ENCODE measurements at places on chromosomes 12 and 14.

DNA sequence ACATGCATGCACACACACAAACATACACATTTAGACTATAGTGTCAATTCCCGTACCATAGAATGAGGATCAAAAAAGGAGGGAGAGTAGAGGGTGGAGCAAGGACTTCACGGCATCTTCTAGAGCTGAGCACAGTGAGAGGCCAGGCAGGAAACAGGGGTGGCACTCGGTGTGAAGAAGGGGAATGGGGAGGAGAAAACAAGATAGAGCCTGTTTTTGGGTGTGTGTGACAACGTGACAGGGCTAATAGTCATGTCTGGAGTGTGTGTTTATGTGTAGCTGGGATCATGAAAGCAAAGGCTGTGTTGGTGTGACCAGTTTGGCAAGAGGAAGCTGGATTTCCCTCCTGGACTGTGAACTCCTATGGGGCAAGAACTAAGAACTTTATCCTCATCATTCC lies 9.9 kb upstream of the ACVR1B start:
- no peak for DNase-seq

GRCh38 chr14:56100556-56100955 lies 17.7 kb upstream of the PELI2 start:
- no peak for DNase-seq

DNA sequence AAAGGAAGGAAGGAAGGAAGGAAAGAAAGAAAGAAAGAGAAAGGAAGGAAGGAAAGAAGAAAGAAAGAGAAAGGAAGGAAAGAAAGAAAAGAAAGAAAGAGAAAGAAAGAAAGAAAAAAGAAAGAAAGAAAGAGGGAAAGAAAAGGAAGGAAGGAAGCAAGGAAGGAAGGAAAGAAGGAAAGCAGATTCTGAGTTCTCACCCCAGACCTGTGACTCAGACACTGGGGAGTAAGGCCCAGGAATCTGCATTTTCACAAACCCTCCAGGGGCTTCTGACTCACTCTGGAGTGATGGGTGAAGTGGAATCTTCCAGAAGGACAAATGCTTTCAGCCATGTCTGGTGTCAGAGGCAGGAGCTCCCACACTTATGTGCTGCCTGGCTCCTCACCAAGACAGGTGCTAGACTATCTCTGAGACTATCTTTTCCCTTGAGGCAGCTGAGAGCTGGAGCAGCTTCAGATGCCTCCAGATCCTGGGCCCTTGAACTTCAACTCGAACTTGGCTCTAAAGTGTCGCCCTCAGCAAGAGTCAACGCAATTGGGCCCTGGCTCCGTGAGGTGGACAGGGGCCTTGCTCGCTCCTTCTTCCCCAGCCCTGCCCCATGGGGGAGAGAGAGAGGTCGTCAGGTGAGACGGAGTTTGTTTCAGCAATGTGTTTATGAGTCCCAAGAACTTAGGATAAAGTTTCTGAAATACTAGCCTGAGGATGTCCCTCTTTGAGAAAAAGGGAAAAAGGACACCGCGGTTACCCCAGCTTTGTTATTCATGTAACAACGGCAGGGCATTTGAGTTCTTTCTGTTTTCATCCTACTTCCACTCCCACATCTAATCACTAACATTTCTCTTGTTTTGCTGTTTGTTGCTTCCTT lies 19.8 kb upstream of the SCARB1 start:
- DNase-seq: no peak

DNA sequence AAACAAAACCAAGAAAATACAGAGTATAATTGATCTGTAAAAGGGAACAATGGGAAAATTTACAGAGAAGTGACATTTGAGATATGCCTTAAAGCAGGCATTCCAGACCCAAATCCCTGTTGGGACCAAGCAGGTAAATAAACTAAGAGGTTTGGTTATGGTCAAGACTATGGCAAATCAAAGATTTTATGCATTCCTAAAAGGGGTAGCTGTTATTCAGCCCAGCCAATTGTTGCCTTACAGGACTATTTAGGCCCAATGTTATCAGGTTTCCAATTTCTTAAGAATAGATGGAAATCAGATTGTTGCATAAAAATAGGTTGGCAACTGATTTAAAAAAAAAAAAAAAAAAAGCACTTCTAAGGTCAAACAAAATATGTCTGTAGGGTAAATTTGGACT lies 5.3 kb downstream of the DNAI7 start:
- no peak for DNase-seq

- no peak for DNase-seq
Measured at GRCh38 chr12:16473610-16474326, 126.3 kb downstream of the MGST1 start.

GRCh38 chr12:5388581-5389535 lies 43.0 kb upstream of the NTF3 start:
- DNase-seq: no peak

DNA sequence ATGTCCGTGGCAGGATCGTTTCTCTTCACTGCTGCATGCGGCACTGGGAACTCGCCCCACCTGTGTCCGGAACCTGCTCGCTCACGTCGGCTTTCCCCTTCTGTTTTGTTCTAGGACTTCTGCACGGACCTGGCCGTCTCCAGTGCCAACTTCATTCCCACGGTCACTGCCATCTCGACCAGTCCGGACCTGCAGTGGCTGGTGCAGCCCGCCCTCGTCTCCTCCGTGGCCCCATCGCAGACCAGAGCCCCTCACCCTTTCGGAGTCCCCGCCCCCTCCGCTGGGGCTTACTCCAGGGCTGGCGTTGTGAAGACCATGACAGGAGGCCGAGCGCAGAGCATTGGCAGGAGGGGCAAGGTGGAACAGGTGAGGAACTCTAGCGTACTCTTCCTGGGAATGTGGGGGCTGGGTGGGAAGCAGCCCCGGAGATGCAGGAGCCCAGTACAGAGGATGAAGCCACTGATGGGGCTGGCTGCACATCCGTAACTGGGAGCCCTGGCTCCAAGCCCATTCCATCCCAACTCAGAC lies 1.2 kb downstream of the FOS start:
- DNase-seq: no peak
